ENCODE measurements at places on chromosomes 6 and 20.

DNA sequence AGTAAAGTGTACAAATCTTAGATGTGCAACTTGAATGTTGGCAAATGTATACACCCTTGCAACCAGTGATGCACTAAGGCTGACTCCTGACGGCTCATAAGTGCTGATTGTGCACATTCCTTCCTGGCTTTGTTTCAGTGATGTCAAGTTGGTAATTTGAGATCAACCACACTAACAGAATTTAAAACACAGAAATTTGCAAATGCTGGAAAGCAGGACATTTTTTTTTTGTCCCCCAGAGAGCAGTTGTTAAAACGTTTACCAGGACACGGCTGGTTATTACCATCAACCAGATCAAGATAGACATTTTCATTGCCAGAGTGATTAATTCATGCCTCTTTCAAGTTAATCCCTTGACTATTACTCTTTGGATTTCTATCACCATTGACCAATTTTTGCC is 735.6 kb downstream of the RFPL4B start:
- DNase-seq: no peak

DNA sequence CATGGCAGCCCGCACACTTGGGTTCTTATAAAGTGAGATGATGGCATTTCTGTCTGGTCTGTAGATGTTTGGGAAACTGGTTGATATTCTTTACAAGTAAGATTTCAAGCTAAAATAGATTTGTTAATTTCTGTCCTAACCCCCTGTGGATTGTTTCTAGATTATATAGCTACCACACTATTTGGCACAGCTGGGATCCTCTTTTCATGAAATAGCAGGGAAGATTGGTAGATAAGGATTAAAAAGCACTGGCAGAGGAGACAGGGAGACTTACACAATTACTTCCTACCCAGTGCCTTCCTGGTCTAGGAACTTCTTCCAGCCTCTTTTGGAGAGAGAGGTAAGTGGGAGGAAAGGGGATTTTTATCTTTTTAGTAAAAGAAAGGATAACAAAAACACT is 13.2 kb upstream of the ATXN1 start:
- no peak for DNase-seq

GRCh38 chr6:158242071-158242606 is 70.1 kb upstream of the TULP4 start:
- DNase-seq: no peak

GRCh38 chr6:119161438-119161837 is 83.0 kb upstream of the FAM184A start:
- DNase-seq: no peak

GRCh38 chr20:11581271-11581670 is 336.4 kb upstream of the BTBD3 start:
- no peak for DNase-seq

DNA sequence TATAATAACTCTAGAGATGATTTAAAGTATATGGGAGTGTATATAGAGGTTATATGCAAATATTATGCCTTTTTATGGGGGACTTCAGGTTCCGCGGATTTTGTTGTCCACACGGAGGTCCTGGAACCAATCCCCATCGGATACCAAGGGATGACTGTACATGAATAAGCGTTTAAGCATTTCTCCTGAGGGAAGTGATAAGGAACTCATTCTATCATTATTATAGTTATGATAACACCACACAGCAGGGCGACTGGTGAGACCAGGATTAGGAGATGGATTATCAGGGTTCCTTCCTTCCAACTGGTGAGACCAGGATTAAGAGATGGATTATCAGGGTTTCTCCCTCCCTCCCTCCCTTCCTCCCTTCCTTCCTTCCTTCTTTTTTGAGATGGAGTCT is 6.6 kb downstream of the ECI2 start:
- DNase-seq: no peak

DNA sequence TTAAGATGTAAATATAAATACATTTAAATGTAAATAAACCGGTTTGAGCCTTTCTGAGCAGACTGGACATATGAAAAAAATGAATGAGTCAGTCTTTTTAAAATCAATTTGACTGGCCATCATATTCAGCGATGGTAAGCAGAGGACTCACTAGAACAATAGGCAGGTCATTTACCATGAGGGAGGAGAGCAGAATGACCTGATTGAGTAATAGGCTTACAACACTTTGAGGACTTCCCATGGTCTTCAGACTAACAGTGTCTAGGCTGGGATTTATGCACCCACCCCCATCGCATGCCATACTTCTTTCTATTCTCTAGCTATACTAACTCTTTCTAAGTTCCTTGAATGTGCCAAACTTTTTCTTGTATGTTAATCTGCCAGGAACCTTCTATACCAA is 241.9 kb upstream of the RAB32 start:
- no peak for DNase-seq

- no peak for DNase-seq
These were observed 39.2 kb downstream of the MMUT start for GRCh38 chr6:49423817-49424216.

- DNase-seq: no peak
These were observed 64.1 kb upstream of the NT5E start for GRCh38 chr6:85385636-85386315.

GRCh38 chr6:111912904-111913303 is 39.7 kb upstream of the FYN start:
- no peak for DNase-seq

GRCh38 chr6:145551164-145551563 is 184.2 kb downstream of the EPM2A start:
- DNase-seq: no peak

DNA sequence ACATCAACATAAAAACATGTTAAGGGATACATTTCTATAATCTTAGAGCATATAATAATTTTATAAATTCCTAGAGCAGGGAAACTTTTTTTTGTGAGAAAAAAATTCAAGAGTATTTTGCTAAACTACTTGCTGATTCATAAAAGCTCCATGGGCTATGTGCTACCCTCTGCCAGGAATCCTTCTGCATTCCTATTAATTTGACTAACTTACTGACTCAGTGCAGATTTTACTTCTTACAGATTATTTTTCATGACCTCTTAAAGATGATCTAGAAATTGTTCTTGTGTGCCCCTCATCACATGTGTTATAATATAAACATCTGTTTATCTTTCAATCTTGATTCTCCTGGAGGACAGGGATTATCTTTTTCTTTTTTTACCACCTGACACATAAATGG is 5.7 kb downstream of the VTA1 start:
- DNase-seq: no peak

DNA sequence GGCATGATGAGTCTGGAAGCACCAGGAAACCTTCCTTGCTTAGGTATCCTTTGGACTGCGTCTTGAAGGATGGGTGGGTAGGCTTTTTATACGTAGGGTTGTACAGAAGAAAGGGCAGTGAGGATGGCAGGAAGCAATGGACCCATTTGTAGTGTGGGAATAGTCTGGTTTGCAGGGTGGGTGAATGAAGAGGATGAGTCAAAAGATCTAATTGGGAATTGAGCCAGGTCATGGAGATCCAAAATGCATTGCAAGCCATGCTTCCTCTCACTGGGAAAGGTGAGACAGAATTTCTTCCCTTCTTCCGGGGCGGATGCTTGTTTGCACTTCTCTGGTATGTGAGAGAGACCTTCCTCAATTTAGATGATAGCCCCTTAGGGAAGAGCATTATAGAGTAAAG is 10.1 kb upstream of the BTBD3 start:
- DNase-seq: no peak

DNA sequence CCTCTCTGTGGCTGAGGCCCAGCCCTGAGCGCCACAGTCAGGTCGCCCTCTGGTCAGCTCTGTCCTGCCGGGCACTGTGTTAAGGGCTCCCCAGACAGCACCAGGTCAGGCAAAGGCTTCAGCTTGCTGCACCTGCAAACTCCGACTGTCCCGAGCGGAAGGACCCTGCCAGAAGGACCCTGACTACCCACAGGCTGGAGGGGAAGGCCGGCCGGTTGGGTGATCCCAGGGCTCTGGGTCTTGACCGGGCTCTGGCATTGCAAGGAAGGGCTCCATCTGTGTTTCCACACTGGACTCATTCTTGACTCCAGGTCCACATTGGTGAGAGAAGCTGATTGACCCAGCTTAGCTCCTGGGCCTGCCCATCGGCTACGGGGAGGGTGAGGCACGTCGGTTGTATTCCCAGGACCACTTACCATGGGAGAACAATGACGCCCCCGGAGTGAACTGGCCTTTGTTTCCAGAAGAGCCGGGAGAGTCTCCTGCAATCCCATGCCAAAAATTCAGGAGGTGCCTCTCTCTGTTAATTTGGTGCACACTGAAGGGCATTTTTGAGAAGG is 229.8 kb downstream of the TAF4 start:
- no peak for DNase-seq

DNA sequence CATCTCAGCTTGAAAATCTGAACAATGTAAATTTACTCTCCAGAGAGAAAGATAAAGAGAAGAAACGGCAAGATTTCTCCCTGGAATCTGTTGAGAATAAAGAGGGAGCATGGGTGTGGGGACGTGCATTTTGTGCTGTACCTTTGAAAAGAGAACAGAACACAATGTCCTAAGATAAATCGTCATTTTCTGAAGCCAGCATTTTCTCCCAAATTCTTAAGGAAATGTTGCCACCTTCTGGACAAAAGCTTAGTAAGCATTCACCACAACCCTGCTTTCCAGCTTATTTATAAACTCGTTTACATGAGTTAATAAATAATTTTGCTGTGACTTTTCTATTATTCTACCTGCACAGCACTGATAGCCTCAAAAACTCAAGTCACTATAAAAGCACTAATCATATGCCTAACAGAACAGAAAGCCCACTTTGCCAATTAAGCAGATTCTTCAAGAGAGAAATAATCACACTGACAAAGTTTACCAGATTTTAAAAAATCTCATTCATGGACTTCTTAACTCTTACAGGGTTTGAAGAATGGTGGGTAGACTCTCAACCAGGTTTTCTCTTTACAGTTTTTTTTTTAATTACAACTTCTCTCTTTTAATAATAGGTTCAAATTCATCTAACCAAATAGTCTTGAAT is 155.8 kb downstream of the MBOAT1 start:
- no peak for DNase-seq

- DNase-seq: no peak
These were observed 224.1 kb downstream of the TAF4 start for GRCh38 chr20:61841551-61841950.

DNA sequence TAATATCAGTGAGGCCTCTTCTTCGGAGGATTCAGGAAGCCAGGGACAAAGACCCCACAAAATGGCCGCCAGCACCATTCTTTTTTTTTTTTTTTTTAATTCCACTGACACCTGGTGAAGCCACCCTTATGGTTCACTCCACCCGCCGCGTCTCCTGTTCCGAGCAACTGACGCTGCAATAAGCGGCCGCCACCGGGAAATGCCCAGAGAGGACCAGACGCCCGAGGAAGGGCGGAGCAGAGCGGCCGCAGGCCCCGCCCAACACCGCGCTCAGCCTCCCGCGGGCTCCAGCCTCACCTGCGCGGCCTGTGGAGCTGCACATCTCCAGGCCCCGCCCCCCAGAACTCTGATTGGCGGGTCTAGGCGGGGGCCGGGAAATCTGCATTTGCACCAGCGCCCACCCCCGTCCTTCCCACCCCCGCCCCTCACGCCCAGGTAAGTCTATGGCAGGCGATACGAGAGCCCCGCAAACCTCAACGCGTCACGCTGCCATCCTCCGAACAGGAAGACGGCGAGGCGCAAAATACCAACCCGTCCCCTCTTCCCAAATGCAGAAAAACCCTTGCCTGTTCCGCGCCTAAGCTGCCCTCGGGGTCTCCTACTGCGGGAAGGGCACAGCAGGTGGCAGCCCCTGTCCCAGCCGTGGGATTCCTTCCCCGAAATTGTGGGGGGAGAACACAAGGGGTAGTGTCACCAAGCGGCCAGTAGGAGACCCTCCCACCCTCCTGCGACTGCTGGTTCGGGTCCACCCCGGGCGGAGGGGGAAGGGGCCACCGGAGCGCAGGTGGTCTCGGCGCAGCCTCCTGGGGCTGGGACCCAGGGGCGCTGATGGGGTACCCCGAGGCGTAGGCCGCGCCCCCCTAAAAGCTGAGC is 960 bp downstream of the ATP9A start:
- no peak for DNase-seq

GRCh38 chr20:49701241-49701790 is 12.4 kb downstream of the B4GALT5 start:
- no peak for DNase-seq

- no peak for DNase-seq
These were observed 65.9 kb downstream of the GFOD1 start for GRCh38 chr6:13421425-13422059.

- DNase-seq: no peak
These were observed 33.9 kb downstream of the EDN1 start for GRCh38 chr6:12324099-12324498.

- no peak for DNase-seq
These were observed 223.6 kb downstream of the TTLL2 start for GRCh38 chr6:167548451-167548850.

DNA sequence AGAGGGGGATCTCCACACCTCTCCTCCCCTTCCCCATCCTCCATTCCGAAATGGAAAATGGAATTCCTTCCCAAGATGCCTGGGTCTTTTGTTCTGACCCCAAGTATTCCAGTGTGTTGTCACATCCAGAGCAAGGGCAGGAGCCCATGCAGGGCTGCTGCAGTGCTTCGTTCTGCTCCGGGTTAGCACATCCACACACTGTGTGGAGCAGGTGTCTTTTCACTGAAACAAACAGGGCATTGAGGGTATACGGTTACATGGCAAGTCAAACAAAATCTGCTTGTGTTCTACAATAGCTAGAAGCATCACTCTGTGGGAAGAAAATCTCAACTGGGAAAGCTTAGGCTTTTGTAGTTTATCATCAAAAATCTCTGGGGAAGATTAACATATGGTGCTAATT is 56.9 kb downstream of the LYRM2 start:
- DNase-seq: no peak

- DNase-seq: no peak
These were observed 114.3 kb upstream of the JAG1 start for GRCh38 chr20:10788055-10788454.

DNA sequence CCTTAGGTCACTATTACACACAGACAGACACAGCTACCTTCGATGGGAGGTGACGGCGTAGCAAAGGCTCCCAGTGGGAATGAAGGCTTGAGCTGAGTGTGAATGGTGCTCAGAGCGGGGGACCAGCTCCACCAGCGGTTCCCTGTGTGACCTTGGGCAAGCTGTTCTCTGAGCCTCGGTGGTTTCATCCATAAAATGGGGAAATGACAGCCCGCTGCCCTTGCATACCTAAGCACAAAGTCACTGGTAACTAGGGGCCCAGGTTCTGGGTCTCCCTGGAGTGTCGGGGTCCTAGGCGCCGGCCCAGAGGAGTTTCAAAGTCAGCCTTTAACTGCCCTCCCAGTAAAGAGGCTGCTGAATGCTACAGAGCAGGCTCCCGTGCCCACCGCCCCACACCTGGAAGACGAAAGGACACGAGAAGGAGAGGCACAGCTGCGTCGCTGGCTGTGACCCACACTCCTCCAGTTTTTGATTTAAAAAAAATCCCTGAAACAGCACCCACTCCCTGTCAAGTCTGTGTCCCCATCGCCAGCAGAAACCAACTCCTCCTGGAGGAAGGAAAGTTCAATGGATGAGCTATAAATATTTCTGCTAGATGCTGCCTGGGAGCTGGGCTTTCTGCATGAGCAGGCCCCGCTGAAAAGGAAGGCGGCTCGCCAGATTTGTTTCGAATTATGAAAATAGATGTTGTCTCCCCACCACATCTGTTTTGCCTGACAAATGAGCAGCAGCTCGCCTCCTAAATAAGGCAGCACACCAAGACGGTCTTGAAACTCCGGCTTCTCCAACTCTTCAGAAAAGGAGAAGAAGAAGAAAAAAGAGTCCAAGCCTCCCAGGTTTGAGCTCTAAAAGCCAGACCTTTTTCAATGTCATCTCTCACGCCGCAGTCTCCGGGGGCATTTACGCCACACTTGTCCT is 27.4 kb downstream of the PMEPA1 start:
- DNase-seq: no peak

- DNase-seq: no peak
These were observed 78.4 kb downstream of the RNASET2 start for GRCh38 chr6:166877906-166878305.

Measured in activated naive CD4-positive, alpha-beta T cell (primary cell).